NCI-H1930 (cell line): ENCODE measurements at places on chromosomes 6 and 20.

DNA sequence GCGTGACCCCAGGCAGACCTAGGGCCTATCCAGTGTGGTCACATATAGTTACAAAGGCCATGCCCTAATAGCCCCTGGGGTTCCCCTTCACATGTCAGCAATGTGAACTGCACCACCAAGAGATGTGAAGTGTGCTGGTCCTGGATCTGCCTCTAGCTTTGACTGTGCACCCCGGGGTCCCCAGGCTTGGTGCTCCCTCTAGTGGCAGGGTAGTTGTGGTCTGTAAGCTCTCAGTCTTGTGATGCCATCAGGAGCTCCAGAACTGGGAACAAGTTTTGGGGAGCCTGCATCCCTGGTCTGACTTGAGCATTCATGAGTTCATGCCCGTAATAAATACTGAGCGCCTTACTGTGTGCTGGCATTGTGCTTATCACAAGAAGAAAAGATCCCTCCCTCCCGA, 143.4 kb downstream of the DHX35 start:
- no peak for DNase-seq

DNA sequence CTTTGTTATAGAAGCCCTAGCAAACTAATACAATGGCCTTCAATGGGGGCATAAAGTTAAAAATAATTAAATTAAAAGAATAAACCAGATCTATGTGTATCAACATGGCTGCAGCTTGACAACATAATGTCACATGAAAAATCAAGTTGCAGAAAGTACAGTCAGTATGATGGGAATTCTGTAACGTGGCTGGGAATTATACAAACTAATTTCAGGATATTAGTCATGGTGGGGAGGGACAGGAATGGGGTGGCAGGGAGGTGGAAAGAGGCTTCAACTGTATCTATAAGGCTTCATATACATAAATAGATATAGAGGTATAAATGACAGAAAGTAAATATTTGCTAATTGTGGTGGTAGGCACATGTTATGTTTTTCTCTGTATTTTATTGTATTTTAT, 107.1 kb downstream of the UNC5CL start:
- DNase-seq = no peak

DNA sequence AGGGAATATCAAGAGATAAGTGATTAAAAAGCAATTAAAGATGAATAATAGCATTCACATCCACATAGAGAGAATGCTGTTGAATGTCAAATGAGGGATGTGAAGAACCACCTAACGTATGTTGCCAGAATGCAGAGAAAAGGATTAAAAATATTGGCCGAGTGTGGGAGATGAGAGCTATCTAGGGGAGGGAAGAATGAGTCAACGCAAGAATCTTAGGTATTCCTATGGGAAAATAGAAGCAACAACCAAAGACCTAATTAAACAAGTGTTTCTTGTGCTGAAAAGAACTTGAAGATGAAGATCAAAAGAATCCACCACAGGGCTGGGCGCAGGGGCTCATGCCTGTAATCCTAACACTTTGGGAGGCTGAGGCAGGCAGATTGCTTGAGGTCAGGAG, 12.2 kb upstream of the RSPH3 start:
- DNase-seq = no peak

DNA sequence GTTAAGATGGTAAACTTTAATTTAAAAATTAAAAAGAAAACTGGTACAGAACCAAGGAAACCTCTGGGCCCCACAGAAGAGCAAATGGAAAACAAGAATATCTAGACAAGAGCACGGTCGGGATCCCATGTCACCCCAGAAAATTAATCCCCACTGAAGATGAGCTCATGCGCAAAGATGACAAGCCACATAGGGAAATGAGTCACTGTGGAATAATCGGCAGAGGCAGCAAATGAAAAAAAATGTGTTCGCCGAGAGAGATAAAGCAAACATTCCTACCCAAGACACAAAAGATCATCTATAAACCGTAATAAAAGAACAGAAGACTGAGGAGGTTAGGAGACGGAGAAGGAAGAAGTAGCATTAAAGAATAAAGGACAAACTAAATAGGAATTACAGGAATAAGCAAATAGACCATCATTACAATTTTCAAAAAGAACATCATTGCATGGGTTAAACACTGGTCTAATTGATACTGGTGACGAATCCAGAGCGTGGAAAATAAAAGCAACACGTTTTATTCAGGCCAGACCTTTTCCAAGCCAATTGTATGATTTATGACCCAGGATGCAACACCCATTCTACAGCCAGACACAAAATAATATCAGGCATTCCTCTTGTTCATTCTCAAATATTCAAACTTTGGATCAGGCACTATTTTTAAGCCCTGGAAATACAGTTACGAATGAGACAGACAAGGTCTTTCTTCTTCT, 138.0 kb upstream of the ARID1B start:
- no peak for DNase-seq

GRCh38 chr6:125688138-125688537, 61.3 kb upstream of the HEY2 start:
- DNase-seq = no peak

- DNase-seq = no peak
Measured at GRCh38 chr6:3750317-3751076, 1.0 kb downstream of the PXDC1 start.

- no peak for DNase-seq
Measured at GRCh38 chr20:47927385-47927851, 142.1 kb upstream of the SULF2 start.
